ENCODE measurements at places on chromosomes 3 and 15. TPM values are rescaled to one million over a fixed set of nuclear protein-coding genes. Genes with fewer than 3 reads are reported as not detected.

GRCh38 chr3:108450444-108450843 is 60.0 kb downstream of the MYH15 start:
- DNase-seq: no peak

DNA sequence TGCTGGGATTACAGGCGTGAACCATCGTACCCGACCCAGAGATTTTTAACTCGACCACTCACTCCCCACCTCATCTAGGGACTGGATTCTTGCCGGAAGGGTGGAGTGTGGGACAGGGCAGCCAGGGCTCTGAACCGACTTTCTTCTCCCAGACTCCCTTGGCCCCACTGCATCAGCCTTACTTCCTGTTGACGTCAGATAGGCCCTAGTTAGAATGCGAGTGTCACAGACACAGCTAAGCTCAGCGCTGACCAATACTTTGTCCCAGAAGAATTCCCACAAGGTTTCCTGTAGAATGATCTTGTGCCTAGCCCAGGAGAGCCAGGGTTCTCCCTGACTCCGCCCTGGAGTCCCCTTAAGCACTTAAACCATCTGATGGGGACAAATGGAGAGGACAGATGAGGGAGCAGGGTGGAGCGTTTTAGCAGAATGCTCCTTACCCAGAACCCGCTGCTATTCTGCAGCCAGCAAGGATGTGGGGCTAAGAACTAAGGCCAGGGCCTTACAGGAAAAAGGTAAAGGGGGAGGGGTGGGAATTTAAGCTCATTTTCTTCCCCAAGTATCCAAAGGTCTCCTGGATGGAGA is 5.8 kb upstream of the TUSC2 start:
- DNase-seq: no peak

- no peak for DNase-seq
These were observed 7.7 kb upstream of the SCN10A start for GRCh38 chr3:38823722-38824121.

DNA sequence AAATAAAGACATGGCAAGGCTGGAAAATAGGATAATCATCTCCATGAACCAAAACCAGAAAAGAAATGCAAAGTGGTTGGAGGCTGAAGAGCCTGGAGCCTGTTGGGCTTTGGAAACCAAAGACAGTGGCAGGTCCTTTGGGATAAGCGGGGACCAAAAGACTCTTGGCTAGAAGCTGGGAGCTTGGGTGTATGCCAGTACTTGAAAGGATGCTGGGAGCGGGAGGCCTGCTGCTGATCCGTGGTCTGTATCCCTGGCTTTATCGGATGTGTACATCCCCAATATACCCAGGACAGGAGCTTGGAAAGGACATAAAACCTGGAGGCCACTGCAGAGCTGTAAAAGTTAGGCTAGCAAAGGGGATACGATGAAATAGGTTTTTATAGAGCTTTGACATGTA is 1.3 kb upstream of the CHRNB4 start:
- DNase-seq: no peak

GRCh38 chr3:134406331-134407238 is 32.3 kb upstream of the AMOTL2 start:
- DNase-seq: peak; percentile 83

DNA sequence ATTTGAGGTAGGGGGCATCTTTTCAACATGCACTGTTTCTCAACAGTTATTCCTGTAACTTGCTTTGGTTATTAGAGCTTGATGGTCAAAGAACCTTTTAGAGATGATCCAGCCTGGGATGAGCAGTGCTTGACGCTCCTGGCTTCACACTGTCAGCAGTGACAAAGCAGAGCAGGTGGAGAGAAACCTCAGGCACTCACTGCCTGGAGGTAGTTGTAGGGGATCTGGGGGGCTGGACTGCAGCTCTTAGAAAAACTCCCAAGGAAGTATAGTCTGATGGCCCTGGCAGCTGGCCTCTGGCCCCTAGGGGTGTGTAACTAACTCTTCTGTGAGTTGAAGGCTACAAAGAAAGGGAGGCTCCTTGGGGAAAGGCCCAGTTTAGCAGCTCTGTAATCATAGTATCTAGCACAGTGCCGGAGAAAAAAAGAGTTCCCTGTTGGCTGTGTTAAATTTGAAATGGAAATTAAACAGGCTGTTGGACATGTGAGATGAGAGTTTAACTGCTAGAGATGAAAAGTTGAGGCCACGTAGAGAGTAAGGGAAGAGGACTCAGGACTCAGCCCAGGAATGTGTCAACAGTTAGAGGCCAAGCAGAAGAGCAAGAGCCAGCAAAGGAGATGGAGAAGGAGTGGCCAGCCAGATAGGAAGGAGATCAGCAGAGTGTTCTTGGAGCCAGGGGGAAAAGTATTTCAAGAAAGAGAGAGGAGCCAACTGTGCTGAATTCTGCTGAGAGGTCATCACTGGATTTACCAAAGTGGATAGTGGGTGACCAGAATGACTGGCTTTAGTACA is 14.2 kb downstream of the OXNAD1 start:
- no peak for DNase-seq

- no peak for DNase-seq
These were observed 32.0 kb downstream of the CORO2B start for GRCh38 chr15:68610825-68611224.

DNA sequence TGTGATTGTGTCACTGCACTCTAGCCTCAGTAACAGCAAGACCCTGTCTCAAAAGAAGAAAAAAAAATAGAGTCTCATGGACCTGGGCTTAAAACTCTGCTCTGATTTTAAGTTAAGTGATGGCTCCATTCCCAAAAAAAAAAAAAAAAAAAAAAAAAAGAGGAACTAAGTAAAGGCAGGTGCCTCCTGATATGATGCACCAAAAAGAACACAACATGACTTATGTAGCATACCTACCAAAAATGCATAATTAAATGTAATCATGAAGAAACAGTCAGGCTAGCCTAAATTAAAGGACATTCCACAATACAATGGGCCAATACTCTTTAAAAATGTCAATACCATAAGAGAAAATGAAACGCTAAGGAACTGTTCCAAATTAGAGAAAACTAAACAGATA is 5.4 kb upstream of the IREB2 start:
- no peak for DNase-seq

- DNase-seq: no peak
These were observed 213.3 kb upstream of the THBS1 start for GRCh38 chr15:39367596-39367995.

LMAN1L gene
- not detected for polyA plus RNA-seq

HAUS2 gene
- polyA plus RNA-seq: 26.0 TPM

PEAK1 gene
- polyA plus RNA-seq: 62.6 TPM

CYP8B1 gene
- 0.45 TPM for polyA plus RNA-seq

TRIM42 gene
- polyA plus RNA-seq: not detected

SPTBN5 gene
- polyA plus RNA-seq: 1.4 TPM

GPR87 gene
- not detected for polyA plus RNA-seq

Data from left lung (tissue), 14 donors.